GM12878 (cell line): ENCODE measurements at places on chromosomes 3 and 15. TPM values are rescaled to one million over a fixed set of nuclear protein-coding genes. Genes with fewer than 3 reads are reported as not detected.

Gene TEX55
- not detected in 2 replicates for total RNA-seq

Gene CACNA2D3
- total RNA-seq: not detected in 2 replicates

Gene PDIA3
- total RNA-seq: 330 and 340 TPM in 2 replicates

Gene BTLA
- total RNA-seq: 78.4 and 79.7 TPM in 2 replicates

Gene VGLL3
- 0.03 and 0.05 TPM in 2 replicates for total RNA-seq

Gene SH2D7
- 0.08 TPM in 1 of 2 replicates, not detected in the other for total RNA-seq

Gene FAM98B
- 28.5 and 30.0 TPM in 2 replicates for total RNA-seq

- no peak for DNase-seq
Observed at GRCh38 chr3:37904601-37905000, 42.9 kb downstream of the CTDSPL start.

- DNase-seq: no peak
Observed at GRCh38 chr3:141811348-141811747, 48.1 kb downstream of the GRK7 start.

GRCh38 chr15:57026016-57026592 is 107.7 kb downstream of the TCF12 start:
- DNase-seq: no peak

DNA sequence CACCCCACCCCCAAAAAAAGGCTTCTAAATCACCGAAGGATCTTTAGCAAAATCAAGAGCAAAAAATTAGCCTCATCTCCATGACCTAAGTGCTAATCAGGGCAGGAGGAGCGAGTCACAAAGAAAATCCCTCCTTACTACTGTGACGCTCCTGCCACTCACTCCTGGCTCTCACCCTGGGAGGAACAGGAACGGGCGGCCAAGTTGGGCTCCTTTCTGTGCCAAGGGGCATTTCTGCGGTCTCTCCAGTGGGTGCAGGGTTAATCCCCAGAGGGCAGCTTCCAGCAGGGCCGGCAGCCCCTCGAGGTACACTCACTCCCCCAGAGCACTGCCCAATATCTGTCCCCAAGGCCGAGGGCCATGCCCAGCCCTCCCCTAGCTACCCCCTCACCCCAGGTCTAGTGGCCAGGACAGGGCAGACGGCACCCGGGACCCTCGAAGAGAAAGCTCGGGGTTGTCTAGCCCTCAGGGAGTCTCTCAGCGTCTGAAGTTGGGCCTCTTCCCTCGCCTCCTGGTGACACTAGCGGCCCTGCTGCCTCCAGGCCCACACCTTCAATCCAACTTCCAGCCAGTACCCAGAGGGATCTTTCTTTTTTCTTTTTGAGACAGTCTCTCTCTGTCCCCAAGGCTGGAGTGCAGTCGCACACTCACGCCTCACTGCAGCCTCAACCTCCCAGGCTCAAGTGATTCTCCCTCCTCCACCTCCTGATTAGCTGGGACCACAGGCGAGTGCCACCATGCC is 706 bp downstream of the CAV3 start:
- DNase-seq: no peak

- DNase-seq: no peak
Observed at GRCh38 chr3:169328471-169328870, 335.0 kb downstream of the MECOM start.

DNA sequence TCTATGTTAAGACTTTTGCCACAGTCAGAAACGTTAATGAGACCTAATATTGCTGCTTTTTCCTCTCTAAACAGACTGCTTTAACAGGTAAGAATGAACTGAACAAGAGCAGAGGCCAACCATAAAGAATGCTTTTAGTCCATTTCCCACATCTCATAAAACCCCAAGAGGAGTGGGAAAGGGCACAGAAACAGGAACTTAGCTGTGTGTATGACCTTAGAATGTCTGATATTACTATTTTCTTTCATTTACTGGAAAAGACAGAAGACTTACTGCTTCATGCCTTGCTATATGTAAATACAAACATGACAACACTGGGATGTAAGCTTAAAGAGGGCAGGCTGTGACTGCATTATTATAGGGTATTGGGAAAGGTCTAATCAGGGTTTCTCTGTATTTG is 115.0 kb downstream of the ISL2 start:
- DNase-seq: no peak

DNA sequence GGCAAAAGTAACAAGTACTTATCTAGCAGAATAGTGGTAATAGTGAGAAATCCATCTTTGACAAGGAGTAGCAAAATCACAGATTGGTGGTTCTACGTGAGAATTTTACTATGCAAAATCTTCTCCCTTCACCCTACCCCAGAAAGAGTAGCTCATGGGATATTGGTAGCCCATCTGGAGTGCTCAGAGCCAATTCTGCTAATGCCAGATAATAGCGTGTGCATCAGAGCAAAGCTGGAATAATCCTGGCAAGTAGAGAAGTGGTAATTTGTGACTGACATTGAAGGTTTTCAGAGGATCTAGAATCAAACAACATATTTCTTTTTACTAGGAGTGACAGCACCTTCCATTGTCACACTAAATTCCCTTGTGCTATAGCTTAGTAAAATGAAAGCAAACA is 192.9 kb downstream of the ZBBX start:
- DNase-seq: no peak

DNA sequence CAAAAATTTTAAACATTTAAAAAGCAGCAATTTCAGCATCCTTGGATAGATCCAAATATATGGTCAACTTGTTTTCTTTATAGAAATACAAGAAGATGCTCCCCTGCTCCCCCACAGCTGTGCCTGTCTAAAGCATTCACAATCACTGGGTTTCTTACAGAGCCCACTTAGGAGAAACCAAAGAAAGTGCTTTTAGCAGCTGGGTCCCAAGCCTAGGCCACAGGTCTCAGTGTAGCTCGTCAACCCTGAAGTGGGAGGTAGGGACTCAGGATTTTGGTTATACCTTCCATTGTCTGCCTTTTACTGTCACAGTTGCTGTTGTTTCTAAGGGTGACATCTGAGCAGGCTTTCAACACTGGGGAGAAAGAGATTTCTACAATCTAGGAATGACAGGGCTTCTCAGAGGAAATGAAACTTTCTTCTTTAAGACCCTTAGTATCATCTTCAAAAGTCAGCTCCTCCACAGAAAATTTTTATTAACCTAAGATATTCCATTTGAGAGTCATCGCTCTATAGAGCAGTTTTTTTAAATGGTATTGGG is 199.3 kb upstream of the CMC1 start:
- DNase-seq: no peak
